Activated T-helper 17 cell treated with anti-CD3 and anti-CD28 coated beads, Interleukin-2, amount 50 U/mL, for 72 hours (primary cell): ENCODE measurements at places on chromosomes 1 and 21.

- peak; percentile 59 for ATAC-seq
Measured at GRCh38 chr1:19800076-19800804, 524 bp upstream of the TMCO4 start.

DNA sequence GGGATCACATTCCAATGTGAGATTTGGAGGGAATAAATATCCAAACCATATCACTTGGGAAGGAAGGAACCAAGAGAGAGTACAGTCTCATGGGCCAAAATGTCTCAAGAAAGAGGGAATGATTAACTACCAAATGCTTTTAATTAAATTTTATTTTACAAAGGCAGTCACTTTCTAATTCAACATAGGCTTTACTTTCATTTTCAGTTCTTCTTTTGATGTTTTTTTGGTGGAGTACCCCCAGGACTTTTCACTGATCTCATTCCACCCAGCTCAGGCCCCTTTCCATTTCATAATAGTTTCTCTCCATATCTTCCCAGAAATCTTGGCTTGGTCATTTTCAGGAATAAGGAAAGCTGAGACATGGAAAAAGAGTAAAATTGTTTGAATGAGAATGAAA, 5.1 kb upstream of the SLAMF7 start:
- ATAC-seq, result no peak

DNA sequence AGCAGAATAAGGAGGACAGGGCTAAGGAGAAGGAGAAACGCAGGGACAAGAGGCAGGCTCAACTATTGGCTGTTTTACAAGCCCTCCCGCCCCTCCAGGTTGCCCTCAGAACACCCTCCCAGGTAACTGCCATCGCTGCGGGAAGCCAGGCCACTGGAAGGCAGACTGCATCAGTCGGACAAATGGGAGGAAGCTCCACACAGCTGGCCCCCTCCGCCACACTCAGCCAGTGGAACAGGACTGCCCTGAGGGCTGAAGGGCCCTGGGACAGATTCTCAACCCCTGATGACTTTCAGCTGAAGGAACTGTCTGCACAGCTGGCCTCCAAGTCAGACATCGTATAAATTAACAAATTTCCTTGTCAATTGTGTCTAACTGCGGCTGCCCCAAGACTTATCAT, 21.8 kb downstream of the LRRC3 start:
- no peak for ATAC-seq

- no peak for ATAC-seq
Measured at GRCh38 chr1:3402258-3403010, 52.0 kb upstream of the ARHGEF16 start.

- no peak for ATAC-seq
Measured at GRCh38 chr1:204814166-204814884, 56.3 kb upstream of the NFASC start.

DNA sequence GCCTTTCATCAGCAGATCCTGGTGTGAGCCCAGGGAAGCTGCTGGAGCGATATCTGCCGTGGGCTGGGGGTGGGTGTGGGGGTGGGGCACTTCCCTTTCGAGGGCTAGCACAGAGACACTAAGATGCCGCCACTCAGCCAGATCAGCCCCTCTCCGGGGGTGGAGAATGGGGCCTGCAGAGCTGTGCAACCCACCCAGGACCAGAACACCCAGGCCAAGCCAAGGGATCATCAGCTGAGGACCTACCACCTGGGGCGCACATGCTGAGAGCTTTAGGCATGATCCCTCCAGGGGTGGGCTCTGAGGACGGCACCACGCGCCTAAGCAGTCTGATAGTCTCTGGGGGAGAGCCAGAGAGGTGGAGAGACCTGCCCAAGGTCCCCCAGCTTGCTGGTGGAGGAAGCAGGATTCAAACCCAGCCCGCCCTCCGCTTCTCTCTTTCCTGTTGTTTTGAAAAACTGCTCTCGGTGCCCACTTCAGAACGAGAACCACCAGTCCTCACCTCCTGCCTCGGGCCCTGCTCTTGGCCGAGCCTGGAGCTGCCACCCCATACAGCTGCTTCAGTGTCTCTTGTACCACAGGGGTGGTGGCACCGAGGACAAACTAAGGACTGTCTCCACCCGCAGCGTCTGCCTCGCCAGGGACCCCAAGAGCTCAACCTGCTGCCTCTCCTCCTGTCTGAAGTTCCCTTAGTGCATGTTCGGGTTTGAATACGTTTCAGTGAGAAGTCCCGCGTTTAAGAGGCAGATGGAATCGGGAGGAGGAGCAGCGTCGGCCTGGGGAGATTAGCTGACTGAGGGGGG, 39.7 kb upstream of the RUNX3 start:
- no peak for ATAC-seq

DNA sequence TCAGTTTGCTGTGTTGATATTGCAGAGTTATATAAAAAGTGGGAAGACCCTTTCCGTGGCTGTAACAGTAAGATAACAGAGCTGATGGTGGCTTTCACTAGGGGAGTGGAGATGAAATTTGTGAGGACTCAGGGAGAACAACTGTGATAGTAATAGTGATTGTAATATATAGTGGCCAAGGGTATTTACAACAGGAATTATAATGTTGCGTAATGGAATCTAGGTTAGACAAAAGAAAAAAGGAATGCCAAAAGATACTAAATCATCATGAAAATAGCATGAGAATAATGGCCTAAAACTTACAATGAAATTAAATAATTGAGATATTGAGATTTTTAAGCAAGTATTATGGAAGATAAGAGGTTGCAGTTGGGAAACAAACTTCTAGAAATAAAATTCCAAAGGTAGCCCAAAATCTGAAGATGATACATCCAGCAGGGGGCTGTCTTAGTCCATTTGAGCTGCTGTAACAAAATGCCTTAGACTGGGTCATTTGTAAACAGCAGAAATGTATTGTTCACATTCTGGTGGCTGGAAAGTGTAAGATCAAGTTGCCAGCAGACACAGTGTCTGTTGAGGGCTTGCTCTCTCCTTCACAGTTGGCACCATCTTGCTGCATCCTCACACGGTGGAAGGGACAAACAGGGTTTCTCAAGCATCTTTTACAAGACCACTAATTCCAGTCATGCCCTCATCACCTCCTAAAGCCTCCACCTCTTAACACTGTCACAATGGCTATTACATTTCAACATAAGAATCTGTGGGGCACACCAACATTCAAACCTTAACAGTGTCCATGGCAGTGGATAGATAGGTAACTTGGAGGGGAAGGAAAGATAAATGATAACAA, 711.2 kb downstream of the MRPL39 start:
- no peak for ATAC-seq

DNA sequence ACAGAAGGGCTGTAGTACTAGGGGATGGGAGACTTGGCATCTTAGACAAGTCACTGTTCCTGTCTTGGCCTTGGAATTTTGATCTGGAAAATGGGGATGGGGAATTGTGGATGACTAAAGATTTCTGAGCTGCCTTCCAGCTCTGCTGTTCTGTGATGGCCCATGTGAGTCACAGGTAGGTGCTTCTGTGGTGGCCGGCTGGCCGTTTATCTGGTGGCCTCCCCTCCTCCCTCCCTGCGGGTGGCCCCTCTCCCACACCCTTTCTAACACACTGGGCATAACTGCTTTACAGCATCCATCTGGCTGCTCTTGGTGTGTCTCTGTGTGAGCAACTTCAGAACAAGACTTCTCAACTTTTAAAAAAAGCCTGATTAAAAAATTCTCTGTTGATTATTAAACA, 35.9 kb downstream of the KCNA2 start:
- no peak for ATAC-seq

GRCh38 chr1:234589064-234589800, 20.7 kb downstream of the IRF2BP2 start:
- ATAC-seq, result no peak

DNA sequence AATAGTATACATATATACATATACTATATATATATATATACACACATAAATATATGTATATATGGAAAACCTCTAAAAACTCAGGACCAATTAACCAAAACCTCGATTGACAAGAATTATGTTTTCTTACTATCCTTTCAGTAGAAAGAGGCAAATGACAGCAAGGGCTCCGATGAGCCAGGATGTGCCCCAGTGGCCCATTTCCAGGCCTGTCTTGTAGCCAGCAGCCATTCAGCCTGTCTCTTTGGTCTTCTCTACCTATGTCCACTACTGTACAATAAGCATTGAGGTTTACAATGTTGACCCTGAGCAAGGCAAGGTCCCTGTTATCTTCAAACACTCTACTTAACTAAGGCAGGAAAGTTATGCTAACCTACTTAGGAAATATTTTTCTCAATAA, 9.8 kb downstream of the KCNA2 start:
- ATAC-seq, result no peak

GRCh38 chr1:61318319-61319125, 236.2 kb downstream of the NFIA start:
- peak; percentile 84 for ATAC-seq

GRCh38 chr1:37410105-37410504, 64.3 kb upstream of the ZC3H12A start:
- no peak for ATAC-seq

DNA sequence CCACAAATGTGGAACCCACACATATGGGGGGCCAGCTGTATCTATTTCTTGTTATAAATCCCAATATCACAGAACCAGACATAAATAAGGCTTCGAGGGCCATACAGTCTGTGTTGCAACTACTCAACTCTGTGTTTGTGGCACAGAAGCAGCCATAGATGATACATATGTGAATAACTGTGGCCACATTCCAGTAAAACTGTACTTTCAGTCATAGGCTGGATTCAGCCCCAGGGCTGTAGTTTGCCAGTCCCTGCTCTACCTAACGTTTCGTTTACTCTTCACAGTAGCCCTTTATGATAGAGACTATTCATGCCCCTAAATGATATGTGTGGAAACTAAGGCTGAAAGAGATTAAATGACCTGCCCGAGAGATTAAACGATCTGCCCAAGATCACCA, 48.7 kb downstream of the FHAD1 start:
- ATAC-seq, result no peak

DNA sequence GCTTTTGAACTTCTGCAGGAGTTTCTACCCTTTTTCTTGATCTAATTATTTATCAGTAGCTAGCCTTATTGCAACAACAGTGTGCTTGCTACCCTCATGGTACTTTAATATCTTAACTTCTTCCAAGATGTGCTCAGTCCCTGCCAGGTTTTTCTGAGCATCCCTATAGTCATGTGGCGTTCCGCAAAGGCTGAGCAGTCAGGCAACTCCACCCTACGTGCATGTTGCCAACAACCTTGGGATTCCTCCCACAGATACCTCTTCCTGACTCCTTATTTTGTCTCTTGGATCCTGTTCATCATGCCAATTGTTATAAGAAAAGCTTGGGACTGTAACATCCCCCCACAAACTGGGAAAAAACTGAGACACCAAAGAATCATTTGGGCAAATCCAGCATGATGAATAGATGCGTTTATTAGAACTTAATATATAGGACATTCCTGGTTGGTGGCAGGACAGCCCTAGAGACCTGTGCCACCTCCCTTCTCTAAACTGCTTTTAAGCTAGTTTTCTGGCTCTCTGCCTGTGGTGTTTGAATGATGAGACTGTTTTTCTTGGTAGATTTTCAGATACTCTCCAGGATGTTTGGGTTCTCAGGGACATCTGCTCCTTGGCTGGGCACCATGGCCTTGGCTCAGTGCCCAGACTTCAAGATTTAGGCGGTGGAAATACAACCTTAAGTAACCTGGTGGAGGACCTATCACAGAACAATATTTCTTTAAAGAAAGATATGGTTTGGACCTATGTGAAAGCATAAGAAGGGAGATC, 27.1 kb upstream of the KCTD3 start:
- no peak for ATAC-seq

GRCh38 chr1:62370594-62370993, 51.4 kb upstream of the KANK4 start:
- ATAC-seq, result no peak

DNA sequence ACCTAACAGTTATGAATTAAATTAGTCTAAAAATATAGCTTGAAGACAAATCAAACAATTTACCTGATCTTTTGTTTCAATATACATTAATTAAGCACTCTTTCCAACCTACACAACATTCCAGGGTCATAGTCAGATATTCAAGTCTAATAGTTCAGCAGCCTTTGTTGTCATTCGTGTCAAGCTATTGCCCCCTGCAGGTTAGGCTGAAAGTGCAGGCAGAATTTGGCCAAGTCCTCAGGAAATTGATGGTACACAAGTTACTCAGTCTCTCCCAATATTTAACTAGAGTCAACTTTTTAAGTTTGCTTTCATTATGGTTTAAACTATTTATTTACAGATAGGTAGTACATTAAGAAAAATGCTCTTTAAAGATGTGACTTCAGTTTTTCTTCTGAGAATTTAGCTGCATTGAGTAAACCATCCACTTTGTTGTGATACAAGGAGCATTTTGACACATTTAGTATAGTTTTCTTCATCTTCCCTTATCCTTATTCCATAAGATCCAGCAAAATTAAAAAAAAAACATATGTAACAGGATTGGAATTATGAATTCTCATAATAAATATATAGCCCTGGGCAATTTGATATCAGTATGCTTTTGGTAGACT, 130.3 kb upstream of the DPYD start:
- no peak for ATAC-seq

DNA sequence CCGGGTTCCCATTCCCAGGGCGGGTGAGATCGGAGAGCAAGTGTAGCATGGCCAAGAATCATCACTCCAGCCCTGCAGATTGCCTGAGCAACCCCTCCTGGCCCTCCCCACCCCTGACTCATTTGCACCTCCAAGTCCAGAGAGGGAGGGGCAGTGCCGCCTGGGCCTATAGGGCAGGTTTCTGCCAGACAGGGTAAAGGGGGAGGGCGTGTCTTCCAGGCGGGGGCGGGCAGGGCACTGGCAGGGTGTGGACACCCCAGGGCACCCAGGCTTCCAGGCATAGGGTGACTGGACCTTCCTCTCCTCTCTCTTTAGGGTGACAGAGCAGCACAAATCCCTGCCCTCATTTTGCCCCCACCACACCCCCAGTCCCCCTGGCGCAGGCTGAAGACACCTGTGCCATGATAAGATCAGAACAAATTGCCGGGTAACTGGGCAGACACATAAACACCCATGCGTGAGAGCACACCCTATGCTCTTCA, 3.2 kb upstream of the CRYBG2 start:
- ATAC-seq, result no peak
